ENCODE measurements at places on chromosomes 12 and 14.
A peak's percentile ranks its signal among the peaks of the same experiment; 100 is the strongest.

DNA sequence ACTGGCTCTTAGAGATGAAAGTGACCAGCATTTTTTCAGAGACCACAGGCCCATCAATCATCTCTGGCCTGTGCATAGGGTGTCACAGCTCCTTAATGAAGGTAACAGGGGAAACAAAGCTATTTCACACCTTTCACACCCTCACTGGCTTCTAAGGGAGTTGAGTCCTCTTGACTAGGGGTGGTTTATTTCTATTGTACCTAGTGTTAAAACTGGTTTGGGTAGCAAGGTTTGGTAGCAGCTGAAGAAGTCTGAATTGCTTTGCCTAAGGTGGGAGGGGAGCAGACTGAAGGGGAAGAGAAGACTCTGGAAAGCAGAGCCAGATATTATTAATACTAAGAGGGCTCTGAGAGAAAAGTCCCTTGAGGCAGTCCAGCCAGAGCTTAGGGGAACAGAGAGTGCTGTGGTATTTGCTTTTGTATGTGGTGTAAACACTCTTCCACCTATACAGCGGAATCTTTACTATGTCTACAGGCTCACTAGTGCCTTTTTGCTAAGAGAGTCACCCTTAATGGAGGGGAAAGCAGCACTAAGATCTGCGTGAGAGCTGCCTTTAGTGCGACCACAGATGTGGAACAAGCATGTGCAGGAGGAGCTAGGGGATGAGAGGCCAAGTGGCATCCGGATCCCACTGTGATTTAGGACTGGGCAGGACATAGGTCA, 95.8 kb downstream of the STXBP6 start:
- DNase-seq, result no peak

GRCh38 chr12:78483767-78484315, 380.7 kb upstream of the SYT1 start:
- DNase-seq, result no peak

DNA sequence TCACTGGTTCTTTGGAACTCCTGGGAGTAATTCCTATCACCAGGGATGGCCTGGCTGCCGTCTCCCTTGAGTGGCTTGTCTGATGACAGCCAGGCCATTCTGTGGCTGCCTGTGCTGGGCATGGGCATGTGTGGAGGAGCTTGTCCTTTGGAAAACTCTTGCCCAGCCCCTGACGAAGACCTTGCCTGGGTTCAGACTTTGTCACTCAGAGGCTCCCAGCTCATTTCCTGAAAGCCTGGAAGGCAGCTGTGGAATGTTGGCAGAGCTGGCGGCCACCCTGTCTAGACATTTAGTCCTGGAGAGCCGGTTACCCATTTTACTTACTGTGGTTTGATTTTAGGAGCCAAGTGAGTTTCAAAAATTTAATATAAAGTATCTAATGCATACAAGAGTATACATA, 34.0 kb downstream of the TUNAR start:
- no peak for DNase-seq

- peak; percentile 71 for DNase-seq
Measured at GRCh38 chr14:22872033-22872832, 693 bp downstream of the LRP10 start.

DNA sequence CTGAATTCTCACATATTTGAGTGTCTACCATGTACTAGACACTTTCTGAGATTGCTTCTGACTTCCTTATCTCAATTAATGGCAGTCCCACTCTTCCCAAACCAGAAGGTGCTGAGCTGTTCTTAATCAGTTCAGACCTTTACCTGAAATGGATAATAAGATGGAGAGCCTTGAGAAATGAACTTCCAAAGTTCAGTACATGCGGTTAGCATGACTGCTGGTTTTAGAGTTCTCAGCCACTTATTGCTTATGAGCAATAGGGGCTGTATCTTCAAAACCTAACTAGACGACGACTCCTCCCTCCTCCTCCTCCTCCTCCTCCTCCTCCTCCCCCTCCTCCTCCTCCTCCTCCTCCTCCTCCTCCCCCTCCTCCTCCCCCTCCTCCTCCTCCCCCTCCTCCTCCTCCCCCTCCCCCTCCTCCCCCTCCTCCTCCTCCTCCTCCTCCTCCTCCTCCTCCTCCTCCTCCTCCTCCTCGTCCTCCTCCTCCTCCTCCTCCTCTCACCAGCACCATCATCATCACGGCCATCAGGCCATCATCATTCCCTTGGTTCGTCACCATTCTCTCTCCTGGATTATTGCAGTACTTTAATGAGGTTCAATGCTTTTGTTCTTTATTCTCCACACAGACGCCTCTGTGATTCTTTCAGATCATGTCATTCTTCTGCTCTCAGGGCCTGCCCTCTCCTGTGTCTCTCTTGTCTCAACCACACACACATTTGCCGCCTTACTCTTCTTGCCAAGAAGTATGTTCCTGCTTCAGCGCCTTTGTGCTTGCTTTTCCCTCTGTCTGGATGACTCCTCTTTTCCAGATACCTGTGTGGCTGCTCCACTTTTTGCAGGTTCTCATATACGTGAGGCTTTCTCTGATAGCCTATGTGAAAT, 2.7 kb downstream of the PCNX1 start:
- DNase-seq, result no peak

GRCh38 chr12:110340706-110341105, 59.7 kb downstream of the ATP2A2 start:
- DNase-seq, result no peak

Measured in activated T-cell treated with anti-CD3 and anti-CD28 coated beads, Interleukin-2, amount 50 U/mL, for 72 hours (primary cell).